ENCODE measurements at places on chromosomes 2 and 18.

DNA sequence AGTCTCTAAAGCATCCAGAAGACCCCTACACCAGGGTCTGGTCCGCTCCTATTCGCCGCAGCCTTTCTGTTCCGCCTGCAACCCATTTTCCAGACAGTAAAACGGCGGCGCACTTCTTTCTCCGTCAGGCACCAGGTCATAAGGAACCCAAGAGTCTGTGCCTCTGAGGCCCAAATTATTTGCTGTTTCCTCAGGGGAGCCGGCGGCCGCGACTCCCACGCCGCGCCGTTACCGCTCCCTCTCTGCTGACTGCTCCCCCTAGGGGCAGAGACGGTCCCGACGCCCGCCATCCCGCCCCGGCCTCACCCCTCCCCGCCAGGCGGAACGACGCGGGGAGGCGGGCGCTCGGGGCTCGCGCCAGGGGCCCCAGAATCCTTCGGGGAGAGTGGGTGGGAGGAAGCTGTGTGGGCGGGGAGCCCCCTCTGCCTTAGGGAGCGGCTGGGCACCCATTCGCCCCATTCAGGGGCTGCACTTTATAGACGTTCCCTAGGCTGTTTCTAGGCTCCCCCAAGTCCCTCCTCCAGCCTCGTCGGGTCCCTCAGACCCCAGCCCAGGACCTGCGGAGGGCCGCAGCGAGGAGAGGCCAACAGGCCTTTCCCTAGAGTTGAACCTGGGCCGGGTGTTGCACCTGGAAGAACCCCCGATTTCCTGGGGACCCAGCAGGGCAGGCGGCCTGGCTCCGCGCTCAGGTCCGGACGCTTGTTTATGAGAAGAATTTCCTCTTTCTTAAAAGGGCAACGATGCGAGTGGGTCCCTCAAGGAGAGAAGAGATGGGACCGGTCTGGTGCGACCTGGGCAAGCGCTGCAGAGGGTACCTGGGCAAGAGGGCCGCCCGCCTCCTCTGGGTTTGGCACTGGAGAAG is 3.6 kb upstream of the CTDSP1 start:
- DNase-seq: peak; percentile 82

DNA sequence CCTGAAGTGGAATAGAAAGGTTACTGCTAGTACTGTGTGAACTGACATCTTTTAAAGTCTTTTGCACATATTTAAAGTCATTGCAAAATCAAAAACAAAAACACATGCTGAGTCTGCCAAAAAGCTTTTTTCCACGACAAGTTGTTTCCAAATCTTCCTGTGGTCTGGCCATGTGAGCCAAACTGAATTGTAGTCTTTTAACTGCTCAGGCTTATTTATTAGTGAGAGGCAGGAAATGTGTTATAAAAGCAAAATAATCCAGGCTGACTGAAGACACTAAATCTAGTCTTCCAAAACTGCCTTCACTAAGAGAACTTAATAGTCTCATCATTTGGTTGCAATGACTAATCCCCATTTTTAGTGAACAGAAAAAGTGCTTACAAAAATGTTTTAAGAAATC is 2.3 kb downstream of the KRCC1 start:
- no peak for DNase-seq

DNA sequence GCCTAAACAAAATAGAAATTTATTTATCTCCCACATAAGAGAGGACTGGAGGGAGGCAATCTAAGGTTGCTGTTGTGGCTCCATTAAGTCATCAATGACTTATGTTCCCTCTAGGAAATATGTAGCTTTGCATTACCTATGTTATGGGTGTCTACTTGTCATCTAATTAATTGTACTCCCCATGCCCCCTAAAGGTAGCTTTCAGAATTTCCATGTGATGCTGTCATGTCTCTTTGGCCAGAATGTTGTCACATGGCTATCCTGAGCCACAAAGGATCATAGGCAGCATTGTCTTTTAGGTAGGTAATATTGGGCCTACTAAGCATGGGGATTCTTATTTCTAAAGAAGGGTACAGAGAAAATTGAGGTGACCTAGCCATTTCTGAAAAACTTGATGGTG is 935.6 kb upstream of the FANCL start:
- no peak for DNase-seq

GRCh38 chr2:25089605-25090315 is 47.9 kb downstream of the EFR3B start:
- DNase-seq: no peak

DNA sequence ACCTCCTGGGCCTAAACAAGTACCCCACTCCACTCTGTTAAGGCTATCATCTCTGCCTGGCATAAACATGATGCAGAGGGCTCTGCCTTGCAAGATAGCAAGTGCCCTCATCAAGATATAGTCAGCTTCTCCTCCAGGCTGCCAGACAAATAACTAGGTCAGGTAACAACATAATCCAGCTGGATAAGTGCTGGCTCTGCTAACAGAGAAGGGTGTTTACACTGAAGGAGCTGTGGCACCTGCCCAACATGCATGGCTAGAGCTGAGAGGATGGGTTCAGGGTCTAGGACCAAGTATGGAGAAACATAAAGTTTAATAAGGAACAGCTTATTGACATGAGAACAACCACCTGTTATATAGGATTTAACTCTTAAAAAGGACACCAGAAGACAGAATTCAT is 42.8 kb downstream of the DLGAP1 start:
- no peak for DNase-seq

- DNase-seq: no peak
Measured at GRCh38 chr2:21866316-21866715, 742.5 kb downstream of the TDRD15 start.

- DNase-seq: no peak
Measured at GRCh38 chr2:215612786-215613185, 176.9 kb upstream of the FN1 start.

DNA sequence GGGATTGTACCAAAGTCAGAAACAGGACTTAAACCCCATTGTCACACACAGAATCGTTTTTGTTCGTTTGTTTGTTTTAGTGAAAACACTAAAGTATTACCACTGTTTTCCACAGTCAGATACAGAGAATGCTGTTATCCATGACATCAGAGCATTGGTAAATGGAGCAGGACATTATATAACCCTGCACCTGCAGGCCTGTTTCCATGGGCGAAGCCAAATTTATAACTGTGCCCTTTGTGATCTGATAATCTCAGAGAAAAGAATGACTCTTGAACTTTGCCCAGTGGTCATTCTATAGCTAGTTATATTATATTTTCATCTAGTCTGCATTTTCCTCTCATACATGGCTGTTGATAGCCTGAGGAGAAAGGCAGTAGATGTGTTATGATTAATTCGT is 217.6 kb downstream of the TMEM182 start:
- DNase-seq: no peak

DNA sequence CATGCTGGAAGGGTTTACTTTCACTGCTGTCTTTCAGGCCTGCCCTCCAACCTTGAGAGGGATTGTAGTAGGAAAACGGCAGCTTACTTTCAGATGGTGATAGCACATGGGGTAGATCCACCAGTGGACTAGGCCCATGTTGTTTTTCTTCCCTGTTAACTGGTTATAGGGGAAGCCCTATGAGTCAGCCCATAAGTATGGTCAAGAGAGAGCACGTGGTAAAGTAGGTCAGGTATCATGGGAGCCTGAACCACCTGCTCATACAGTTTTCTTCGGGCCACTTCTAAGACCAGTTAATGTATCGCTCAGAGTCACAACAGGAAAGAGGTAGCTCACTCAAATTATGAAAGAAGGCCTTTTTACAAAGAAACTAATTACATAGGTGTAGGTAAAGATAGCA is 33.0 kb downstream of the PDK1 start:
- no peak for DNase-seq

DNA sequence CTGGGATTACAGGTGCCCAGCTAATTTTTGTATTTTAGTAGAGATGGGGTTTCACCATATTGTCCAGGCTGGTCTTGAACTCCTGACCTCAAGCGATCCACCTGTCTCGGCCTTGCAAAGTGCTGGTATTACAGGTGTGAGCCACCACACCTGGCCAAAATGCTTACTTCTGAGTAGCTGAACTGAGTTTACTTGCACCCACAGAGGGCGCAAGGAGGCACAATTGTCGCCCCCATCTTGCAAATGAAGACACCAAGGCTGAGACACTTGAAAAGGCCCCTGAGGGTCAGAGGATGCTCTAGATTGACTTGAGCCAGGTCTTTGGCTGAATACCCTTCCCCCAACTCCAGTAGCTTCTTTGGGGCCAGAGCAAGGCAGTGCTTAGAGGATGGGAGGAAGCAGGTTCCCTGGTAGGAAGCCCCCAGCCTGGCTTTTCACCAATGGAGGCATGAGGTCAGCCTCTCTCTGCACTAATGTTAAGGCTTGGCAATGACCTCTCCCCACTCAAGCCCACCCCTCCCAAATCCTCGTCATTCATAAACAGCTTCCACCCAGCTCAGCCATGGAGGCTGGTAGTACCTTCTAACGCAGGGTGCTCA is 14.5 kb upstream of the KIF1A start:
- no peak for DNase-seq

DNA sequence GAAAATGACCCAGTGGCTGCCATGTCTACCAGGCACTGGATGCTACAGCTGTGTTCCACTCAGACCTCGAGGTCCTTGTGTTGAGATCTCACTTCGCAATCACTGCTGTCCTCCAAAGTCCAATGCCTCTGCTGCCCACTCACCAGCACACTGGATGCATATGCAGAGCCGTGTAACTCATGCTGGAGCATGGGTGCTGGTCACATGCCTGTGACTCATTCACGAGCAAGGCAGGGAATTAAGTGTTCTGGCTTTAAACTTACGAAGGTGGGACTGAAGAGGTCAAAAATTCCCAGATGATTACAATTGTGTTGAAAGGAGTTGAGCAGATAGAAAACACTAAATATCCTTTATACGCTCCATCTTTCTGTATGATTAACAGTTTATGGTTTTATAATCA is 417.5 kb downstream of the NUP35 start:
- no peak for DNase-seq

DNA sequence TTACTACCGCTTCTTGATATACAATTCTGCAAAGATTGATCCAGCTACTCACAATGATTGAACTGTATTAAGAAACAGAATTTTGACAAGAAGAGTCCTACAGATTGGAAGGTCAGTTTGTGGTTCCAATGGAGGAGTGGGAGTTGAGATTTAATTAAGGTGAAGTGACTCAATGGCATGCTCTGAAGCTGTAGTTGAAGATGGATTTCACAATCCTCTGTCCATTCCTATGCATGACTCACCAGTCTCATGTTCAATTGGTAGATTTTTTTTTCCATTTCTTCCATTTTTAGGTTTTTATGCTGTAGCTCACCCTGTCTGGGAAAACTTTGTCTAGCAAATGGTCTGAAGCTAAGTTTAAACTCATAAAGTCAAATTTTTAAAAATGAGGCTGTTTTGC is 83.3 kb downstream of the DPP4 start:
- no peak for DNase-seq

- DNase-seq: no peak
Measured at GRCh38 chr2:152336119-152336853, 1.3 kb downstream of the FMNL2 start.

- no peak for DNase-seq
Measured at GRCh38 chr18:42707080-42707479, 408.4 kb downstream of the RIT2 start.

DNA sequence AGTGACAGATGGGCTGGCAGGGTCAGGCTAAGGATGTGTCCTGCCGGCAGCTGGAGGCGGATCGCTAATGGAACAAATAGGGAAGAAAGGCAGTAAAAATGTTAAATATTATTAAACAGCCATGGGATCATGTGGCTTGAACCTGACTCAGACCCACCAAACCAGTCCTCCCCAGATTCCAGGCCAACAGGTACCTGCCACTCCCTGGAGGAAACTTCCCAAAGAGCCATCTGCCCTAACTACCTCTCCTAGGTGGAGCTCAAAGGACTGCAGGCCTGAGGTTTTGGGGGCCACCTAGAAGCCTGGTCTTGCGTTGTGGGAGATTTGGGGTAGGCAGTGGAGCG is 34.3 kb downstream of the CIB4 start:
- DNase-seq: no peak

GRCh38 chr2:158664987-158665386 is 130.1 kb upstream of the DAPL1 start:
- DNase-seq: no peak

DNA sequence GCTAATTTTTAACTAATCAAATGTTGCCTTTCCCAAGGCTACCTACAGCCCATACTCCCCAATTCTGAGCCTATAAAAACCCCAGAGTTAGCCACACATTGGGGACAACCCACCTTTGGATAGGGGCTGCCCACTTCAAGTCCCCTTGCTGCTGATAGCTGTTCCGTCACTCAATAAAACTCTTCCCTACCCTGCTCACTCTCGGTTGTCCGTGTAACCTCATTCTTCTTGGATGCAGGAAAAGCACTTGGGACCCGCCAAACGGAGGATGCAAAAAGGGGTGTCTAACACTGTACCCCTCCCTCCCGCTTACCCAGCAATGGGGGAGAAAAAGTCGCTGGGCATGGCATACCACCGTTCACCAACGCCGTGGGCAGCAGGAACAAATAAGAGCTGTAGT is 12.2 kb downstream of the IWS1 start:
- DNase-seq: no peak

GRCh38 chr2:191927319-191927867 is 80.5 kb upstream of the CAVIN2 start:
- DNase-seq: no peak

- no peak for DNase-seq
Measured at GRCh38 chr18:75418293-75419005, 9.1 kb downstream of the SMIM21 start.

DNA sequence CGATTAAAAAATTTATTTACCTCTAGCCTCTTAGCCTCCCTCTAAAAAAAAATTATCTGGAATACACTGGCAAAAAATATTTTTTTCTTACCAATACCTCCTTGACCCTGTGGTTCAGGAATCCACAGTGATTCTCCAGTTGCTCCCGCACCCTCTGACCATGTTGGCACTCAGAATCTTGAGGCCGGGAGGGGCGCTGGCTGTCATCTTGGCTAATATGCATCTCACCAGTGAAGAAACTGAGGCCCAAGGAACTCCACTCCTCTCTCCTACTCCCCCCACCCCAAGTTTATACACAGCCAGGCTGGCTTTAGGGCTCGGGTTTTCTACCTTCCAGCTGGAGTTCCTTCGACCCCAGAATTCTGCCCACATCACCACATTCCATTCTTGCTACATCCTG is 97.8 kb upstream of the THOC1 start:
- no peak for DNase-seq

DNA sequence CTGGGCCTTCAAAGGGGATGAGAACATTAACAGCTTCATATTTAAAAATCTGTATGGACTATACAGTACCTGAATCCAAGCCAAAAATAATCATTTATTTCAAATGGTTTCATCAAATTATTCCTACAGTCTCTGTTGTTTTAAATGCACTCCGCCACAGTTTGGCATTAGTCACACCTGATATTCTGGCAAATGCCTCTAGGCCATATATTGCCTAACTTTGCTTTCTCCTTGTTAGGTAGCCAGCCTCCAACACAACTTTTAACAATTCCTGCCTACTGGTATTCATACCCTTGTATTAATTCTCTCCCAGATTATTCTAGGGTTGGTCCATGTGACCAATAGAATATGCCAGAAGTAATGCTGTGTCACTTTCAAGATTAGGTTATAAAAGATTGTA is 146.6 kb upstream of the FANCL start:
- no peak for DNase-seq

- DNase-seq: no peak
Measured at GRCh38 chr2:33924586-33925169, 325.6 kb upstream of the FAM98A start.

Data from stimulated activated CD4-positive, alpha-beta T cell treated with anti-CD3 and anti-CD28 coated beads, TNF-alpha, amount 100 ng/mL, for 24 hours (primary cell).